Stimulated activated CD8-positive, alpha-beta memory T cell treated with anti-CD3 and anti-CD28 coated beads, Interleukin-4, amount 100 ng/mL, for 4 hours (primary cell): ENCODE measurements at places on chromosomes 4 and X.

DNA sequence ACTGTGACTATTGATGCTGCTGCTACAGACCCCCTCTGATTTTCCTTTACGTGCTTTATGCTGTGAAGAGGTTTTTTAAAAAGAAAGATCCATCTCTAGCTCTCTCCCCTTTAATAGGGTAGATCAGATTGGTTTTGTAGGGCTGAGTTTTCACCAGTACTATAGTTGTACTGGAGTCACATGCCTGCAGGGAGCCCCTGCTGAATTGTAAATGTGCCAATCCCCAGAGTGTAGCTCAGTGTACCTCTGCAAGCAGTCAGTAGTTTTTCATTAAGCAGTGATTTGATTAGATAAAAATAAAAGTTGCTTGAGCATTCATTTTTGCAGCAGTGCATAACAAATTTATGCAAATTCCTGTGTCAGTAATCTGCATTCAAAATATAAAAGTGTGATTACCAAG is 179.2 kb downstream of the IL1RAPL2 start:
- DNase-seq: no peak

- no peak for DNase-seq
Observed at GRCh38 chr4:47326025-47326424, 137.5 kb downstream of the COMMD8 start.

GRCh38 chr4:80137631-80138030 is 59.7 kb upstream of the PRDM8 start:
- no peak for DNase-seq

GRCh38 chrX:149962859-149963757 is 24.8 kb upstream of the EOLA2 start:
- no peak for DNase-seq

DNA sequence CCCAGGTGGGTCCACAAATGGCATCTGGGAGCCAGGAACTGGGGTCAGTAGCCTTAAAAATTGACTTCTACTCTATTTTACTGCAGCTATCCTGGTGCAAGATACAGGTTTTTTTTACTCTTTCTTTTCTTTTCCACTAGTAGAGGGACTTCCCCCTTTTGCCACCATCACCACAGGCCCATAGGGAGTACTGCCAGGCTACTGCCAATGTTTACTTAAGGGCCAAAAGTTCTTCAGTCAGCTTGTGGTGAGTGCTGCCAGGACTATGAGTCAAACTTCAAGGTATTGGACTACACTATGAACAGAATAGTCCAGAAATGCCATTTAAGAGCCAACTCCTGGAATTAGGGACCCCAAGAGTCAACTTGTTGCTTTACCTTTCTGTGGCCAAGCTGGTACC is 94.7 kb downstream of the EDA2R start:
- DNase-seq: no peak

- no peak for DNase-seq
Observed at GRCh38 chr4:184860018-184860779, 34.4 kb upstream of the ACSL1 start.

DNA sequence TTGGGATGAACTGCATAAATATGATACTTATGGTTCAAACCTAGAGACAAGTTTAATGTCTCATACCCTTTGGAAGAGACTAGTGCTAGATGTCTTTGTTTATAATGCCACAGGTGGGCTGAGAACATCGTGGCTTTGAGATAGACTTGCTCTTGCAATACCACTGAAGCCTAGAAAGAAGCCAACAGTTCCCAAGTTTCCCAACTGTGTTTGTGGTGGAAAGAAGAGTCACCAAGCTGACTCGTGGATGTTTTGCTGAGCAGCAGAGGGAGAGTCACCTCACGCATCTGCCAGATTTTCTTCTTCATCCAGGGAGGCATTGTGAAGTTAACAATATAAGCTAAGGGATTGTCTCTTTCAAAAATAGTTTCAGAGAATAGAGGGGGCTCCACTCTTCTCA is 1076.2 kb downstream of the C4orf33 start:
- DNase-seq: no peak

DNA sequence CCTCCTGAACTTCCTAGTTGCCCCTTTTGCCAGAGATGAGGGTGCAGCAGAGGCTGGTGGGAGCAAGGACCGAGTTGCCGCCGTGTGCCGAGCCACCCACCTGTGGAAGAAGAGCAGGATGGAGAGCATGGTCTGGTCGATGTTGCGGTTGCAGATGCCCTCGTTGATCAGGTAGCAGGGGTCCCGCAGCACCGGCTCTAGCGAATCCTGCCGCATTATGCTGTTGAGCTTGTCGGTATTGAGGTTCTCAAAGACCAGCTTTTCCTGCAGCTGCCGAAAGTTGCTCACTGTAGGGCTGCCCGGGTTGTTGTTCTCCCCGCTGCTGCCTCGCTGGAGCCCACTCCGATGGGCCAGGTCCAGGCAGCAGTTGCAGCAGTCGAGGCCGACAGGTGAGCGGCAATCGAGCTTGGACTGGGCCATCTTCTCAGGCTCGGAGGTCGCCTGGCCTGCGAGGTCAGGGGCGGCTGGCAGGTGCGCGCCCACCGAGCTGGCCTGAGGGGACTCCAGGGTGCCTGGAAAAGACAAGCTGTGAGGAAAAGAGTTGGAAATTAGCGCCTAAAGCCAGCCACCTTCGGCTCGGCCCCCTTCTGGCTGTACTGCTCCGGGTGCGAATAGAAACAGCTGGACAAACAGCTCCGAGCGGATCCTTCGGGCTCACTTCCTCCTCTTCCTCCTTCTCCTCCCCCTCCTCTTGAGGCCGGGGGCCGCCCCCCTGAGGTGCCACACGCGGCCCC is 420 bp downstream of the TSC22D3 start:
- DNase-seq: no peak

GRCh38 chr4:109703664-109704361 is 568 bp upstream of the CASP6 start:
- no peak for DNase-seq

DNA sequence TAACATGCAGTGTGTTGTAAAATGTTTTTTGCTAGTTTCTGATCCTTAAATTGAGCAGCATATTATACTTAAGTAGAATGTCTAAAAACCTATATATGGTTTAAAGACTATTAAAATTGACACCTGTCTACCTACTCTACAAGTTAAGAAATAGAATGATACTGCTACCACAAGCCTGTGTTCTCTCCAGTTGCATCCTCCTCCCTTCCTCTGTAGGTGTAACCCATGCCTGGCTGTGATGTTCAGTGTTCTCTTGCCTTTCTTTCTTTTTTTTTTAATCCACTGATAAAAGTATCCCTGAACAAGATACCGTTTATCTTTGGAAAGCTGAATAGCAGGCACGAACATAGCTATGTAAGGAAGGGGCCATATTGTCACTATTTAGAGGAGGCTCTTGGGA is 99.1 kb downstream of the KDM6A start:
- DNase-seq: no peak

DNA sequence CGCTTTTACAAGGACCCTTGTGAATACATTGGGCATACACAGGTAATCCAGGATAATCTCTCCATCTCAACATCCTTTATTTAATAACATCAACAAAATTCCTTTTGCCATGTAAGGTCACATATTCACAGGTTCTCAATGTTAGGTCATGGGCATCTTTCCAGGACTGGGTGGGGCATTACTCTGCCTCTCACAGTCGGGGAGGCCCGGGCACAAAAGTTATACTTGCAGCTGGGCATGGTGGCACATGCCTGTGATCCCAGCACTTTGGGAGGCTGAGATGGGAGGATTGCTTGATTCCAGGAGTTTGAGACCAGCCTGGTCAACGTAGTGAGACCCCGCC is 93.7 kb upstream of the AP1S2 start:
- no peak for DNase-seq

GRCh38 chr4:150886597-150886996 is 128.5 kb downstream of the LRBA start:
- DNase-seq: no peak

GRCh38 chrX:78619834-78620233 is 39.3 kb downstream of the RTL3 start:
- DNase-seq: no peak

- no peak for DNase-seq
Observed at GRCh38 chr4:89247951-89248350, 59.6 kb downstream of the GPRIN3 start.

DNA sequence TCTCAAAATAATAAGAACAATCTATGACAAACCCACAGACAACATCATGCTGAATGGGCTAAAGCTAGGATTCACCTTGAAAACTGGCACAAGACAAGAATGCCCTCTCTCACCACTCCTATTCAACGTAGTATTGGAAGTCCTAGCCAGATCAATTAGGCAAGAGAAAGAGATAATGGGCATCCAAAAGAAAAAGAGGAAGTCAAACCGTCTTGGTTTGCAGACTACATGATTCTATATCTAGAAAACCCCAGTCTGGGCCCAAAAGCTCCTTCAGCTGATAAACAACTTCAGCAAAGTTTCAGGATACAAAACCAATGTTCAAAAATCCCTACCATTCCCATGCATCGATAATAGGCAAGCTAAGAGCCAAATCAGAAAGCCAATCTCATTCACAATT is 59.0 kb downstream of the CHM start:
- no peak for DNase-seq

GRCh38 chr4:136796953-136797352 is 735.3 kb downstream of the PCDH18 start:
- DNase-seq: no peak

GRCh38 chrX:57453901-57454300 is 137.9 kb upstream of the ZXDB start:
- DNase-seq: no peak

DNA sequence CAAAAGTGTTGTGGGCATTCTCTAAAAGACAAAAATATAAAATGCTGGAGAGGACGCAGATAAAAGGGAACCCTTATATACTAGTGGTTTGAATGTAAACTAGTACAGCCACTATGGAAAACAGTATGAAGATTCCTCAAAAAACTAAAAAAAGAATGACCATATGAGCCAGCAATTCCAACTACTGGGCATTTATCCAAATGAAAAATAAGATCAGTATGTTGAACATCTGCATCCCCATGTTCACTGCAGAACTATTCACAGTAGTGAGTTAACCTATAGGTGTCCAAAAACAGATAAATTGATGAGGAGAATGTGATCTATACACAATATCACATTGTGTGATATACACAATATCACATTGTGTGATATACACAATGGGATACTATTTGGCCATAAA is 1615.3 kb downstream of the PCDH18 start:
- no peak for DNase-seq

- no peak for DNase-seq
Observed at GRCh38 chr4:74793757-74794381, 454 bp downstream of the BTC start.

- no peak for DNase-seq
Observed at GRCh38 chrX:13898083-13898482, 81.2 kb upstream of the GPM6B start.

- no peak for DNase-seq
Observed at GRCh38 chrX:41482154-41482850, 35.2 kb downstream of the NYX start.

DNA sequence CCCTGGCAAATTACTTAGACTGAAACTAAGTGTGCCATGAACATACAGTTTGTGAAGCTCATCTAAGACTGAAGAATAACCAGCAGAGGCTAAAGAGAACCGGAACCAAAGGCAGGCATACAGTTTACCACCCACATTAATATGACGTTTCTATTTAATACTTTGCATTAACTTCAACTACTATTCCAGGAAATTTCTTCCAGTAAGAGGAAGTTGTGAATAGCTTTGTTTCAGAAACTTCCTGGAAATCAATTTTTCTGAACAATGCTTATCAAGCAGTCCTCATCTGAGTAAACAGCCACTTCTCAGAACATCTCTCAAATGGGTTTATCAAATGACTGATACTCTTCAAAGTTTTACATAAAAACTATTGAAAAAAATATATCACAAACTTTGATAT is 252.7 kb downstream of the OPHN1 start:
- DNase-seq: no peak

DNA sequence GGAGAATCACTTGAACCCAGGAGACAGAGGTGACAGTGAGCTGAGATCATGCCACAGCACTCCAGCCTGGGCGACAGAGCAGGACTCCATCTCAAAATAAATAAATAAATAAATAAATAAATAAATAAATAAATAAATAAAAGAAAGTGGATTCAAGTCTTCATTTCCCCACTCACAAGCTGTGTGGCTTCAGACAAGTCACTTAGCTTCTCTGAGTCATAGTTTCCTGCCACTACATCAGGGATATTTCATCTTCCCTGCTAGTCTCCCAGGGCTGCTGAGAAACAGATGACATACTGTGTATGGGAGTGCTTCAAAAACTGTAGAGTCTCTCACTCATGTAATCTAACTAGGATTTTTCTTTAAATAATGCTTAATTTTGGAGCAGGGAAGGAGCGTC is 37.2 kb downstream of the TBC1D9 start:
- no peak for DNase-seq

DNA sequence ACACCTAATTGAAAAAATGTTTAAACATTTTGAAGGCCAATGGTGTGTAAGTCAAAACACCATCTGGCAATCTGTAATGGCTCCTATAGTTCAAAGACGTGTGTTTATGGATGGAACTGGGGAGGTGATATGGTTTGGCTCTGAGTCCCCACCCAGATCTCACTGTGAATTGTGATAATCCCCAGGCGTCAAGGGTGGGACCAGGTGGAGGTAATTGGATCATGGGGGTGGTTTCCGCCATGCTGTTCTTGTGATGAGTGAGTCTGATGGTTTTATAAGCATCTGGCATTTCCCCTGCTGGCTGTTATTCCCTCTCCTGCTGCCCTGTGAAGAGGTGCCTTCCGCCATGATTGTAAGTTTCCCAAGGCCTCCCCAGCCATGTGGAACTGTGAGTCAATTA is 52.2 kb downstream of the ADRA2C start:
- DNase-seq: no peak

DNA sequence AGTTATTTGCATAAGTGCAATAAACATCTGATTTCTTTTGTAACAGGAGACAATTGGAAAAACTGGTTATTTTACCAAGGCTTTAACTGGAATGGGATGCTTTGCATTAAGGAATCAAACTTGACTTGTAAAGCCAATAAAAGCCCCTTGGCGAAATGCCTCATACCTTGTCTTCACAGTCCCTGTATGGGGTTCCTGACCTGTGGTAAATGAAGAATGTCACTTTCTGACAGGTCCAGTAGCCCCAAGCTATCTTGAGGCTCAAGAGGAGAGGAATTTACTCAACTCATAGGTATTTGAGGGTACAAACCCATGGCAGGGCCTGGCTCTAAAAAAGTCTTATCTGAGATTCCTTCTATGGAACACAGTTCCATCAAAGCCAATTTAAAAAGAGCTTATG is 78.0 kb downstream of the ACOX3 start:
- DNase-seq: no peak

- DNase-seq: no peak
Observed at GRCh38 chr4:132557660-132558059, 591.4 kb upstream of the PCDH10 start.

DNA sequence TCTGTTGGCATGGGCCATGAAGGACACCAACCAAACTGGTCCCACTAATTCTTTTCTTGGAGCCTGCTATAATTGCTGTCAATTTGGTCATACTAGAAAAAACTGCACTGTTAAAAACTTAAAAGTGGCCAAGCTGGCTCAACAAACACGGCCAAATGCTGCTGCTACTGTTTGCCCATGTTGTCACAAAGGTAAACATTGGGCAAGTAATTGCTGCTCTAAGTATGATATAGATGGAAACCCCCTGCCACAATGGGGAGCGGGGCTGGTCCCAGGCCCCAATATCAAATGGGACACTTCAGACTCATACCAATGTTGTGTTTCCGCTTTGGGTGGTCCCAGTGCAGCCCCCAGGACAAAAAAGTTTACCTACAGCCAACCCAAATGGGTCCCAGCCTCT is 52.1 kb downstream of the SPIN3 start:
- DNase-seq: no peak
